ENCODE measurements at places on chromosomes 5 and 9.

DNA sequence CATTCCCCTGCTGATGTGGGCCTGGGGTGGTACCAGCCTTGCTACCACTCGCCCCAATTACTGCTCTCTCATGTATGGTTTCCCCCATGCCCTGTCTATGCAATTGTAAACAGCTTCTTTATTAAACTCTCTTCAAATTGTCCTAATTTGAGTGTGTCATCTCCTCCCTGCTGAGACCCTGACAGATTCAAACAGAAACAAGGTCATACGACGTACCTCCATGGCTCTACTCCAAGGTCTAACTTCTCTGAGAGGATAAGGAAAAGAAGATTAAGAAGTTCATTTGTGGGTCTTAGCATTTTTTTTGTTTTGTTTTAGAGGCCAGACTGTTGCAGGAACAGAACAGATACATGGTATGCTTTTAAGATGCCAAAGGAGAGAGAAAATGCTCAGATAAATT, 38.0 kb downstream of the ABITRAM start:
- no peak for DNase-seq

- no peak for DNase-seq
Measured at GRCh38 chr9:93197670-93198069, 13.7 kb downstream of the WNK2 start.

GRCh38 chr9:99185934-99186333, 35.8 kb downstream of the ALG2 start:
- DNase-seq, result no peak

DNA sequence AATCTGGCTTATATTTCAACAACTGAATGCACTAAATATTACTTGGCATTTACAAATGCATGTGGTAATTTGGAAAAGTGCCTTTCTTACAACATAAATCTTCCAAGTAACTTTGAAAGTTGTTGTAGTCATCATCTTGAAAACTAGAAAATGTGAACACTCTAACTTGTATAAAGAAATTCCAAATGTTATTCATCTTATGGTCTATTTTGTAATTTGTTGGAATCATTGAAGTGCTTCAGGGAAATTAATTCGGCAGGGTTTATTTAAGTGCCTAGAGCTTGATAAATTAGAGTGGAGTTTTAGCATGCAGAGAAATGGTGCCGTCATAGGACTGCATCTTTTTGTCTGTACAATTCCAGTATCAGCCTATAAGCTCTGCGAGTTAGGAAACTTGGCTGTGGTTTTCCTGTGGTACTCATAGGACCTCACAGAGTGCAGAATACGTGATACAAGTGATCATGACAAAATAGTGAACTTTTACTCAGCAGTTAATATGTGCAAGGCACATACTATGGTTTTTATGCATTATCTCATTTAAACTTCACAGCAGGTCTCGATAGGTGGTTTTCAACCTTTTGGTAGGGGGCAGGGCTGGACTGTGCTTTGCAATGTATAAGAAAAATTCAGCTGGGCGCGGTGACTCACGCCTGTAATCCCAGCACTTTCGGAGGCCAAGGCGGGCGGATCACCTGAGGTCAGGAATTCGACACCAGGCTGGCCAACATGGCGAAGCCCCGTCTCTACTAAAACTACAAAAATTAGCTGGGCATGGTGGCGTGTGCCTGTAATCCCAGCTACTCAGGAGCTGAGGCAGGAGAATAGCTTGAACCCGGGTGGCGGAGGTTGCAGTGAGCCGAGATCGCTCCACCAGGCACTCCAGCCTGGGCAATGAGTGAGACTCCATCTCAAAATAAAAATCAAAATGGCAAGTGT, 79.6 kb downstream of the RAI14 start:
- DNase-seq, result no peak

DNA sequence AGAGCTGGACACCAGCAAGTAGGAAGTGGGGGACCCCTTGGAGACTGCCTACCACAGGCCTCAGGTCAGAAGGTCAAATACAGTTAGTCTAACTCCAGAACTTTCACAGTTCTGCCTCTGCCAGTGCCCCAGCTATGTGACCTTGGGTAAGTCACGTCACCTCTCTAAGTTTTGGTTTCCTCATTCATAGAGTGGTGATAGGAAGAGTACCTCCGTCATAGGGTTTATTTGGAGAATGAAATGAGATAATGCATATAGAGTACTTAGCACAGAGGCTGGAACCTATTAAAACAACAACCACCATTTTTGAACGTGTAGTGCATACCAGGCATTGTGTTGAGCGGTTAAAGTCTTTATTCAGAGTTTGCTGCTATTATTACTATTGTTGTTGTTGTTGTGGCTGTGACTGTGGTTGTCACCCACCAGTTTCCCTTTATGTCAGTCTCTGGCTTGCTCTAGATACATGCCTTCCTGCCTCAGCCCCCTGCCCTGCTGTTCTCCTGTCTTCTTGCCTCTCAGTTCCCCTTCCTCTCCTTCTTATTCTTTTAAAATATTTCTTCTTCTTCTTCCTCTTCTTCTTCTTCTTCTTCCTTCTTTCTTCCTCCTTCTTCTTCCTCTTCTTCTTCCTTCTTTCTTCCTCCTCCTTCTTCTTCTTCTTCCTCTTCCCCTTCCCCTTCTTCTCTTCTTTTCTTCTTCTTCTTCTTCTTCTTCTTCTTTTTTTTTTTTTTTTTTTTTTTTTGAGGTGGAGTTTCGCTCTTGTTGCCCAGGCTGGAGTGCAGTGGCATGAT, 67.8 kb downstream of the RALGPS1 start:
- DNase-seq, result peak; percentile 24

DNA sequence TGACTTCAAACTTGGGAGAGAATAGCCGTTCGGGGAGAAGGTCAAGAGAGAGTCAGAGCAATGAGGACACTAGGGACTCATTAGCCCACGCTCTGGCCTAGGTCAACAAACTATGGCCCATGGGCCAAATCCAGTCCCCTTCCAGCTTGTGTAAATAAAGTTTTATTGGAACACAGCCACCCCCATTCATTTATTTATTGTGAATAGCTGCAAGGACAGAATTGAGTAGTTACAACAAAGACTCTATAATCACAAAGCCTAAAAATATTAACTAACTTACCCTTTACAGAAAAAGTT, 33.1 kb upstream of the TRIM32 start:
- DNase-seq, result no peak
